Stimulated activated CD8-positive, alpha-beta memory T cell treated with anti-CD3 and anti-CD28 coated beads, Interleukin-12 subunit alpha, Interleukin-12 subunit beta, amount 100 ng/mL, for 1 hour (primary cell): ENCODE measurements at places on chromosomes 3 and 15.

DNA sequence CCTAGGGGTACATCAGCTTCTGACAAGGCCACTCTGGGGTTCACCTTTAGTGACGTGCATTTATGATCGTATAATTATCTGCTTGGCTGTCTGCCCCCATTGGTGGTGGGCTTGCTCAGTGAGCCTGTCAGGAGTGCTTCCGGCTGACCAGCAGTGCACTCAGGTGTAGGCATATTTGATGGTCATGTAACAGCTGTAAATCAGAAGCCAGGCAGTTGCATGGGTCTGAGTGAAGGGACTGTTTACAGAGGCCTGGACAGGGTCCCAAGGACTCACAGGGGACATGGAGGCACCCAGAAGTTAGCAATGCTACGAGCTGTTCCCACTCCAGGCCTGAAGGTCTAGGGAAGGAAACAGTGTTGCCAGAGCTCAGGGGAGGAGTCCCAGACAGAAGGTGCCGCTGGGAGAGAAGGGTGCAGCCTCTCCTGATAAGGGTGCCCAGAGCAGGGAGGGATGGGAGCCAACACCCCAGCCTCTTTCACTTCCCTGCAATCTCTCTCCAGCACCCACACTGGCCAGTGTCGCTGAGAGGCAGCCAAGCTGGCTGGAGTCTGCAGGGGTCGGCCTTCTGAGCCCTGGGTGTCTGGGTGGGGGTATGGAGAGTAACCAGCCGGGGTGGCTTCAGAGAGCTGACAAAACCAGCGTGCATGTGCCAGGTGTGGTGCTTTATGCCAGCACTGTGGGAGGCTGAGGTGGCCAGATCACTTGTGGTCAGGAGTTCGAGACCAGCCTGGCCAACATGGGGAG, 61.3 kb upstream of the PRR23E start:
- no peak for DNase-seq

GRCh38 chr3:149965278-149965677, 5.4 kb downstream of the PFN2 start:
- DNase-seq = no peak

DNA sequence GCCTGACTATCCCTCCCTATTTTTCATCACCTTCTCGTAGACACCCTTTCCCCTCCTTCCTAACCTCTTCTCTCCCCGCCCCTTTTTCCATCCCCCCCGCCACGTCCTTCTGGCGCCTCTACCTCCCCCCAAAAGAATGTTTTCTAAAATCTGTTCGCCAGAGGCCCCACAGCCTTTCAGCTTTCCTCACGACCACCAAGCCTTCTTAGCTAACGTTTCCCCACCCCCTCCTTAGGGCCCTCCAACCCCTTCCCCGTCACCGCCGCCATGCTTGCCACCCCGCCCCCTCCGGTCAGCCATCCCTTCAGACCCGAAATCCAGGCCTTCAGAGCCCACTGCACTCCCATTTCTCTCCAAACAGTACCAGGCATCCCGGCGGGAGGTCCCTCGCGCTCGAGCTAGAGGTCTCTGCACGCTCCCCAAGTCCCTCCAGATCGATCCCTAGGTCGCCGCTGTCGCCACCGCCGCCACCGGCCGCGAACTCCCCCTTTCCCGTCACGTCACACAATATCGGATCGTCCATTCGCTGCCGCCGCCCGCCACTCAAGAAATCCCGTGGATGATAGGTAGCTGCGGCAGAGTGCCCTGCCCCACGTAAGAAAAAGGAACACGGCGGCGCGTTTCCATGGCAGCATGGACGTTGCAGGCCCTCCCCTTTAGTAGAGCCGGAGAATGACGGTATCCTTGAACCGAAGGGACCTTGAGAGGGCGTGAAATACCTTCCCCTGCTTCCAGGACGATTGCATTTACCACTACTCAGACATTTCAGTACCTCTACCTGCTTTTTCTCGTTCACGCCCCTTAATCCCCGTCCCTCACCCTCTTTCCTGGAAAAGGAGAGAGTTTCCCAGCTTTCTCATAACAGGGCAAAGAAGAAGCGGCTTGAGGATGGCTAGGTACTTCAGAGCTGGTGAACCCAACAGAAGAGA, at the start of gene TP53BP1:
TP53BP1 (minus strand) TSS at position 484 of the 929 bp plus-strand sequence; CDS start at position 371, 113 bp downstream.
- DNase-seq = peak; percentile 94

GRCh38 chr15:70214276-70214675, 116.6 kb upstream of the TLE3 start:
- no peak for DNase-seq

DNA sequence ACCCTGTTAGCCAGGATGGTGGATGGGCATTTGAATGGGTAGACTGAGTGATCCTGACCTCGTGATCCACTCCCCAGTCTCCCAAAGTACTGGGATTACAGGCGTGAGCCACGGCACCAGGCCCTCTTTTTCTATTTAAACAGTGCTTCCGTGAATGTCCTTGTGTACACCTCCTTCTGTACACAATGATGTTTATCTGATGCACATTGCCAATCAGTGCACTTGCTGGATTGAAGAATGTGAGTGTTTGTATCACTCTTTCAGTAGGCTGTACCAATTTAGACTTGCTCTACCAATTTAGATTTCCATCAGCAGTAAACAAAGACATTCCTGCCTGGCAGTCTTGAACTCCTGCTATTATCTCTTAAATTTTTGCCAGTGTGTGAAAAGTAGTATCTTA, 8.9 kb upstream of the ZNF619 start:
- no peak for DNase-seq

DNA sequence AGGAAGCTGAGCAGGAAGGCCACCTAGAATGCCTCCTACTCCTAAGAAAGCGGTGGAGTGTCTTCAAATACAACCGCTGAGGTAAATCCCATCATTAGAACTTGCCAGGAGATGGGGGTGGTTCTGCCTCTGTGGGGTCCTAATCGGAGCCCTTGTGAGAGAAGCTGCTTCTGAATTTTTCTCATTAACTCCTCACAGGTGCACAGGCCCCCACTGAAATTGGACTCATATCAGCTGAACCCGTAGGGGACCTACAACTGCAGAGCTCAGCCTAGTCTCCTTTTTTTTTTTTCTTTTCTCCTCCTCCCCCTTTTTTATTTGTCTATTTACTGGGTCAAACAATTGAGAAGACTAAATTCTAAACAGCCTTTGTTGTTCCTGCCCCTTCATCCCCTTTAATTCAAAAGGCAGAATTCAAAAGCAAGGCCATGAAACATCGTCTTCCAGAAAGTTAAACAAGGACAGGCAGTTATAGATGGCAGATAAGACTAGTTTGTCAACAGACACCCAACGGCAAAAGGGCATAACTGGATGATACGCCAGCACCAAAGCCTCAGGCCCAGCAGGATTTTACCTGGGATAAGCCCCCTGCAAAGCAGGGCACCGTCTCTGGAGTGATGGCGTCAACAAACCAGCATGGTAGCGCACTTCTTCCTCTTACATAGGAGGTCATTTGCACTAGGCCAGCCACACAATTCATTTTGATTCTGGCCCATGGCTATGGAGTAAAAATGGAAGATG, 213.7 kb upstream of the HES1 start:
- DNase-seq = no peak

GRCh38 chr15:100234158-100235029, 107.4 kb downstream of the ADAMTS17 start:
- no peak for DNase-seq

DNA sequence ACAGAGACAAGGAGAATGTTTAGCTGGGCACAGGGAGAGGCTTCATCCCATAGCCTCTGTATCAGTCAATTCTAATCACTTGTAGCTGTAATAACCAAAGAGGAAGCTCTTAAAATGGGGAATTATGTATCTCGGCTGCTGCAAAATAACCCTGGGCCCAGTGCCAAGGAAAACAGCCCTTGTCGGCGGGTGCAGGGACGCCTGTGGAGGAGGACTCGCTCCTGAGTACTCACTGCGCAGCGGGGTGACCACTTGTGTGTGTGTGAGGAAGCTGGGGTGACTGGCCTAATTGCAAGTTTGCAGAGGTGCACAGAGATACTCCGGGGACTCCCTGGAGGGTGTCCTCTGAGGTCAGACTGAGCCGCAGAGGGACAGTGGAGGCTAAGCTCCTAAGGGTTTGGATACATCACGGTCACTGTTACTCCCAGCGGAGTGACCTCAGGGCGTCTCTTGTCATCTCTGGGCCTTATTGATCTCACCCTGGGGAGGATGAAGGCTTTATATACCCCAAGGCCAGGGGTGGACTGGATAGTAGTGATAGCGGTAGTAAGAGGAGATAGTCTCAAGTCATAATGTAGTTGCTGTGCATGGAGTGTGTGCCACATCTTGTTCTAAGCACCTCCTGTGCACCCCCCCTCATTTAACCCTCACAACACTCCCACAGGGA, 37.2 kb downstream of the SLC6A6 start:
- DNase-seq = no peak

DNA sequence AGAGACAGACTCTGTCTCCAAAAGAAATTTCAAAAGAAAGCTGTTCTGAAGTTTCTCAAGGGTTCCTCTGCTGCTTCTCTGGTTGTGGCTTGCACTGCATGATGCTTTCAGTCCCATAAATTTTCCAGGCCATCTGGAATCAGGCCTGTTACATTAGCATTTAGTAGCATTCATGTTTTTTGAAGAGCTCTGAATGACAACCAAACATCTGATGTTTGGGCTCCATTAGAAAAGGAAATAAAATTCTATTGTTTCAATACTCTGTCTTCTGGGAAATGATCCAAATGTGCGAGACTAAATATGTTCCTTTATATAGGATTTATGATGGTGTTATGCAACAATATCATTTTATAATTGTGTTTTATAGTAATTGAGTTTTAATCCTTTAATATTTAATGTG, 455.8 kb downstream of the GABRG3 start:
- DNase-seq = no peak

DNA sequence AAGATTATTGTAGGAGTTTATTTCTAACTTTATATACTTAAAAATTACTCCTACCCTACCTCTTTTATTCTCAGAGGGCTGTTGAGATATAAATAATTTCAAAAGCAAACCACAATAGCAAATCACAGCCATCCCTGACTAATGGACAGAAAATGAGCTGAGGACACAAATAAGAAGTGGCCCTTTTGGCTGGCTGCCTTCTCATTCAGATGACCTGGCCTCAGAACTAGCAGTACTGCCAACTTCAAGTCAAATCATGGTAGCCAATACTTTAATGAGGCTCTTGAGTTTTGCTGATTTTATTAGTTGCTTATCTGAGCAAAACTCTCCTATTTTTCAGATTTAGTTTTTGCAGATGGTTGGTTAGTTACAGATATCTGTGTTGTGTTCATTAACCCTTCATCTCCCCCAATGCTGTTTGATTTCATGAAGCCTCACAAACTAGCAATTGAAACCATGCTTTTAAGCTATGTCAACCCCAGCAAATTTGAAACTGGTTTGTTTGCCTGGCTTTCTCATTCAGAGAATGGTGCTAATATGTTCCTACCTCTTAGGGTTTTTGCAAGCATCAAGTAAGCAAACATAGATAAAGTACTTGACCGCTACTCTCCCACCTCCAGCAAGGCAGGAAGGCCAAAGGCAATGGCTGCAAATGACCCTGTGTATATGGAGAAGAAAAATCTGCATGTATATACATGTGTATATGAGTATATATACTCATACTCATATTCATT, 73.4 kb upstream of the HACD2 start:
- DNase-seq = no peak

DNA sequence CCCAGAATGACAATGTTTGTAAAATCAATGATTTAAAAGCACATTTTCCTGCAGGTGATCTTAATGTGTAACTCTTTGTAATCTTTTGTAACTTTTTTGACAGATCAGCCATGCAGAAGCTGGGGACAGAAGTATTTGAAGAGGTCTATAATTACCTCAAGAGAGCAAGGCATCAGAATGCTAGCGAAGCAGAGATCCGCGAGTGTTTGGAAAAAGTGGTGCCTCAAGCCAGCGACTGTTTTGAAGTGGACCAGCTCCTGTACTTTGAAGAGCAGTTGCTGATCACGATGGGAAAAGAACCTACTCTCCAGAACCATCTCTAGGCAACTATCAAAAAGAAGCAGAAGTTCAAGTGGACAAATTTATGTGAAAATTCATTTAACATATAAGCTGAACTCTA, 32.1 kb upstream of the NUDT16 start:
- no peak for DNase-seq

- DNase-seq = no peak
Observed at GRCh38 chr3:13301286-13301987, 118.7 kb downstream of the NUP210 start.

DNA sequence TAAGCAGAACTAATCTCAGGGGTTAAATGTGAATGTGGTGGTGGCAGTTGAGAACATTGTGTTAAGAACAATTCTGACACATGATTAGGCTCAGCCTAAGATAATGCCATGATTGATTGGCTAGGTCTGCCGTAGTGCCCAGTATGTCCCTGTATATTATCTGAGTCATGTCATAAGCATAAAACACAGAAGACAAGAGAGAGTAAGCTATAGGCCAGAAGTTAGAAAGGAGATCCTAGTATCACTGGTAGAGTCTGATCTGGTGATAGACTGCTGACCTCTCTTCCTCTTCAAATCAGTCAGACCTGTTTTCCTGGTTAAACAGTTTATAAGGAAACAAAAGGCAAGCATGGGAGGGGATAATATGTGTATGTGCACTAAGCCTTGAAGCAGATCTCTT, 30.1 kb upstream of the ATP8B4 start:
- no peak for DNase-seq

GRCh38 chr3:87828046-87828445, 230.8 kb downstream of the CGGBP1 start:
- DNase-seq = no peak

DNA sequence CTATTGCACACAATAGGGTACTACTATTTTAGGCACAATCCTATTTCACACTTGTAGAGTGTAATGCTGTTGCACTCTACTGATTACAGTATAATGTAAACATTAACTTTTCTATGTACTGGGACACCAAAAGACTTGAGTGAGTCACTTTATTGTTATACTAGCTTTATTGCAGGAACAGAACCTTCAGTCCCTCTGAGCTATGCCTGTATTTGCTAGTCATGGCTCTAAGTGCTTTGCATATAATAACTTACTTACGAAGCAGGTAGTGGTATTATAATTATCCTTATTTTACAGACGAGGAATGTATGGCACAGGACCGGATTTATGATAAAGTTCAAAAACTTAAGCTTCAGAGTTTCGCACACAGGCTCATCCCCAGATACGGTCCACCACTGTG, 106.6 kb upstream of the SLC6A6 start:
- no peak for DNase-seq

GRCh38 chr15:101067660-101068522, 148.7 kb downstream of the LRRK1 start:
- no peak for DNase-seq

DNA sequence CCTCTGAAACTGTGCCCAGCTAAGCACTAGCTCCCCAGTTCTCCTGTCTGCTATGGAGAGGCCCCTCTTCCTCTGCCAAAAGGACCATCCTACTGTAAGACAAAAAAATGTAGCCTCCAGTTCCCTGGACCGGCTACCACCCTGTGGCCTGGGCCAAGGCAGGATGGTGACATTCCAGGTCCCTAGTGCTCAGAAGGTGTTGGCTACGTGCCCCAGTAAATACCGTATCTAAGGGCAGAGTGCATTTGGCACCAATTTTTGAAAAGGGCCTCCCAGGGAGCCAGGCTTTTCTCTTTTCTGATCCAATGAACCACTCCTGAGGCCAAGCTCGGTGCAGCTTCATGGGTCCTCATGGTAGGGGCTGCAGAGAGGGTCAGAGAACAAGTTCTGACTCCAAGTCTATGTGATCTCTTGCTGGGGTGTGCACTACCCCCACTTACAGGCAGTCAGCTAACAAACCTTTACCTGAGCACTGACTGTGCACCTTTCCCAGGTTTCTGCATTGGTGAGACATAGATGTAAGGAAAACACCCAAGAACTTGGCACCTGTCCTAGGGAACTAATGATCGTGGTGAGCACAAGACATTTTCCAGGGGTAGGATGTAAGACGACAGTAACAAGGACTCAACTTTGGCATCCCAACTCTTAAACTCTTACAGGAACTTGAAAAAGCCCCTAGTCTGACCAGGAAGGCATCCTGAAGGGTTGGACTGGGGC, 32.6 kb downstream of the TLE3 start:
- DNase-seq = no peak

GRCh38 chr15:39429898-39430357, 151.0 kb upstream of the THBS1 start:
- DNase-seq = no peak
